ENCODE measurements at places on chromosomes 13 and 19.
A peak's percentile ranks its signal among the peaks of the same experiment; 100 is the strongest.

DNA sequence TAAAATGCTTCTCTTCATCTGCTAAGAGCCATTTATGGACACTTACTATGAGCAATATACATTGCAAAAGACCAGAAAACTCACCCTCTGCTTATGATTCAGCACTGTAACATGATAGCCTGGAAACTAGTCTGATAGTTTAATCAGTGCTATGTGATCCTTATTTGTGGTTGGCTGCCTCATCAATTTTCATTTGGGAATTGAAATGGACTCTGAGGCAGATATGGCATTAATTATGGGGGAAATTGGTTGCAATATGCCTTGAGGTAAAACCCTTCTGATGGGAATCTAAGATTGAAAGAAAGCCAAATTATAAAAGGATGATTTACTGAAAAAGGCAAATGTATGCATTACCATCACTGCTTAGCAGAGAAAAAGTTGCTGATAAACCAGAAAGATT lies 33.5 kb downstream of the FAM216B start:
- no peak for DNase-seq

GRCh38 chr13:111938741-111939665 lies 127.9 kb upstream of the SOX1 start:
- no peak for DNase-seq

DNA sequence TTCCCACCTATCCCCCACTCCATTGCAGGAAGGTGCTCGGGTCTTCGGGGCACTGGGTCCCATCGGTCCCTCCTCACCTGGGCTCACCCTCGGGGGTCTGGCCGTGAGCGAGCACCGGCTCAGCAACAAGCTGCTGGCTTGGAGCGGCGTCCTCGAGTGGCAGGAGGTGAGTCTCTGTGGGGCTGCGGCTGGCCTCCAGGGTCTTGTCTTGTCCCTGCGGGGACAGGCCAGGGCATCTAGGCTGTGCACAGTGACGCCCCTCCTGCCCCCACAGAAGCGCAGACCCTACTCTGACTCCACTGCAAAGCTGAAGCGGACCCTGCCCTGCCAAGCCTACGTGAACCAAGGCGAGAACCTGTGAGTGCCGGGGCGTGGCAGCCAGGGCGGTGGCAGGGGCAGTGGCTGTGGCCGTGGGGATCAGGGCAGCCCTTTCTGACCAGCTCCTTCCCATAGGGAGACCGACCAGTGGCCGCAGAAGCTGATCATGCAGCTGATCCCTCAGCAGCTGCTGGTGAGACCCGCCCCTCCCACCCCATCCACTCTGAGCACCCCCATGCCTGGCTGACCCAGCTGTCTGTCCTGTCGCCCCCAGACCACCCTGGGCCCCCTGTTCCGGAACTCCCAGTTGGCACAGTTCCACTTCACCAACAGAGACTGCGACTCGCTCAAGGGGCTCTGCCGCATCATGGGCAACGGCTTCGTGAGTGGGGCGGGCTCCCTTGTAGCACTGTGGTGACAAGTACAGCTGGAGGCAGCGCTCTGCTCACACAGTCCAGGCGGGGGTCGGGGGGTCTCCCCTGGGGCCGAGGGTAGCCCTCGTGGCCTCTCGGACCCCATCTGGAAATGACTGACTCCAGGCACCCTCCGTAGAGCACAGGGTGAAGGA lies 3.7 kb downstream of the PTOV1 start:
- peak; percentile 2 for DNase-seq

GRCh38 chr13:114034481-114034891 lies 60.6 kb upstream of the C13orf46 start:
- DNase-seq = no peak

DNA sequence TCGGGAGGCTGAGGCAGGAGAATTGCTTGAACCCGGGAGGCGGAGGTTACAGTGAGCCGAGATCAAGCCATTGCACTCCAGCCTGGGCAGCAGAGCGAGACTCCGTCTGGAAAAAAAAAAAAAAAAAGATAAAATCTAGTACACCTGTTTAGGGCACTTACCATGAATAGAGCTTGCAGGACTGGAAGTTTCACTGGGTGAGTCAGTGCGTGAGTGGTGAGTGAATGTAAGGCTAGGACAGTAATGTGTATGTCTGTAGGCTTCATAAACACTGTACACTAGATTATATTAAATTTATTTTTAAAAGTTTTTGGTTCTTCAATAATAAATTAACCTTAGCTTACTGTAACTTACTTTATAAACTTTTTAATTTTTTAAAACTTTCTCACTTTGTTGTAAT lies 22.9 kb downstream of the PPP5C start:
- DNase-seq = no peak

DNA sequence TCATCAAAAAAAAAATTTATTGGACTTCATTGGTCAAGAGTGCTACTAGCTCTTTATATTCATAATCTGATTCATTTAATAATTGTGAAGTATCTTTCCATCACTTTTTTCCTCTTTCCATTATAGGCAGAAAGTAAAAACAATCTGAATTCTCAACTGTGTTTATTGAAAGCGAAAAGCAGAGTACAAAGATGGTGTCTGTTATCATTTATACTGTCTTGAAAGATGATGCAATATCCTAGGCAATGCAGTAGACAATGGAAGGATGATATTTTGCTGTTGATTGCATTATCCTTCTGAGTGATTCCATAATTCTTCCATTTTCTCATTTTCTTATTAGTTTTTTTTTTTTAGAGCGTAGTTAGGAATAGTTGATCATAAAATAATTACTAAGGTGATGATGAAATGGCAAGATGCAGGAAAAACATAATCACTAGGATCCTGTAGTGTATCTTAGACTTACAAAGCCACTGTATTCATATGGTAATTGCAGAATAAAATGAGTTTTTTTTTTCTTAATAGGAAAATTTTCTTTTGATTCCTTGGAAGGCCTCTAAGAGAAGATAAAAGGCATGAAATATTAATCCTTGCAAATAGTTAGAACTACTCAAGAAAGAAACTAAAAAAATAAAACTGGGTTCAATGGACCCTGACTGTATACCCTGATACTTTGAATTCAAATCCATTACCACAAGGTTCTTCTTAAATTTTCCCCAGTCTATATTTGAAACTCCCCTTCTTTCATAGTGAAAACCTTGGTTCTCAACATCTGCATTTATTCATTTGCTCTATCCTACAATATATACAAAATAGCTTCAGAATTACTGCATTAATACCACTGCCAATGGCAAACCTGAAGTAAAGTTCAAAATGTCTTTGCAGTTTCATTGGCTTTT lies 11.6 kb downstream of the URI1 start:
- DNase-seq = no peak

DNA sequence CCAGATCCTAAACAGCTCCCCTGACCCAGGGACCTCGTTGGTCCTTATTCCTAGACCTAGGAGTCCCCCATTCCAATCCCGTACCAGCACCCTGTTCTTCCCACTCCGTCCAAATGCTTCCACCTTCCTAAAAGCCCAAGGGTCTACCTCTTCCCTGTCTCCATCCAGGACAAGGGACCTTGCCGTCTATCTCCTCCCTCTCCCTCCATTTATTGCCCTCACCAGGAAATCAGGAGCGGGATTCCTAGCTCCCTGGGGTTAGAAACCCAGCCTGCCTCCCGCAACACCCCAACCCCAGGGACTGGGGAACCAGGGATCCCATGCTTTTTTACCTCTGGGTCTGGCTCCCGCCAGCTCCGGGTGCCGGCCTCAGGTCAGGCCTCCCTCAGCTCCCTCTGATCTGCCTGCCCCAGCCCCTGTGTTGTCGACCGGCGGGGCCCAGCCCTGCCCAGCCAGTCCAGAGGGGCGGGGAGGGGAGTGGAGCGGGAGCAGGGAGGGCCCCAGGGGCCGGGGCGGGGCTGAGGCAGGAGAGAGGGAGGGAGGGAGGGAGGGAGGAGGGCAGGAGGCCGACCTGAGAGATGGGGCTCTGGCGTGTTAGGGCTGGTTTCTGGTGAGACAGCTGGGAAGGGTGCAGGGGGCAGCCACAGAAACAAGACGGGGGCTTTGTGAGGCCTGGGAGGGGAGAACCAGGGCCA lies at the start of gene B3GNT8:
Gene B3GNT8, minus strand, starts transcription at position 423 of the 695 bp plus-strand sequence. CDS start 596 bp downstream, outside the sequence.
- peak; percentile 67 for DNase-seq

- no peak for DNase-seq
These were observed 3.7 kb upstream of the HSH2D start for GRCh38 chr19:16139752-16140151.

- DNase-seq = no peak
These were observed 3.0 kb upstream of the KMT2B start for GRCh38 chr19:35714601-35715354.

DNA sequence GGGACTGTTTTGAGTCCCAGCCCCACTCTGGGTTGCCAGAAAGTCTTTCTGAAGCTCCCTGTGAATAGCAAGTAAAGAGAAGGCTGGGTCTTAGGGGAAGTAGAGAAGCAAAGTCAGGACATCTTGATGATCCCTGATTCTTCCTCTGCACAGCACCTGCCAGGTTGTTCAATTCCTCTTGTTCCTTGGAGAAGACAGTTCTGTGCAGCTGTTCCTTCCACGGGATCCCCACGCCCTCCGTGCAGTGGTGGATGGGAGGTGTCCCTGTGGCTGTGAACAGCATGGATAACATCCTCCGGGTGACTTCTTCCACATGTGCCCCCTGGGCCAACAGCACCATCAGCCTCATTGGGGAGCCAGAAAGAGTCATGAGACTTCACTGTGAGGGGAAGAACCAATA lies 29.1 kb upstream of the IGLON5 start:
- no peak for DNase-seq

DNA sequence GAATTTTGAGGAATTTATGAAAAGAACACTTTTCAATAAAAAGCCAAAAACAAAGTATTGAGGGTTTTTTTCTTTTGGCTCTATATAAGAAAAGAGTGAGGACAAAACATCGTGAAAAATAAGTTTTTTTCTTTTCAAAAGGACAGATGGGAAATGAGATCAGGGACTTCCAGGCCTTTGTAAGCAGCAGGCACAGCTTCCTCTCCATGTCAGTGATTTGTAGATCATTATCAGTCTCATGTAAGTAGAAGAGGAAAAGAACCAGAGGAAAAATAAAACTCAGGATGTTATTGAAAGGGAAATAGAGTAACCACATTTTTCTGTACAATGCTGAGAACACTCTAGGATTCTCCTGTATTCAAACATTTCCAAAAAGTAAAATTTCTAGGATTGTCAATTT lies 29.9 kb downstream of the DOCK9 start:
- no peak for DNase-seq

GRCh38 chr13:98254513-98254912 lies 77.4 kb upstream of the RNF113B start:
- DNase-seq = no peak

DNA sequence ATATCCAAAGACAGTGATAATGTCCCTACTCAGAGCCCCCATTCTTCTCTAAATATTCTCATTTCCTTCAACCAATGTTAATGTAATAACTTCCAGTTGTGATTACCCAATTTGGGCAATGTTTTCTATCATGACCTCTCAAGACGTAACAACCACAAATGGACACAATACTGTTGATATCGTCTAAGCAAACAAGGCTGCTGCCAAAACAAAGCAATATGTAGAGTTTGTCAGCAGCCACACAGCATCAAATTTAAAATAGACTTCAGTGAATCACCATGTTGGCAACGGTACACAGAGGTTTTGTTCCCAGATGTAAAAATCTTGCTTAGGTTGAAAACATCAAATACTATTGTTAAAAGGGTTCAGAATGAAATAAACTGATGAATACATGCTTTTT lies 205.1 kb downstream of the DACH1 start:
- DNase-seq = no peak

DNA sequence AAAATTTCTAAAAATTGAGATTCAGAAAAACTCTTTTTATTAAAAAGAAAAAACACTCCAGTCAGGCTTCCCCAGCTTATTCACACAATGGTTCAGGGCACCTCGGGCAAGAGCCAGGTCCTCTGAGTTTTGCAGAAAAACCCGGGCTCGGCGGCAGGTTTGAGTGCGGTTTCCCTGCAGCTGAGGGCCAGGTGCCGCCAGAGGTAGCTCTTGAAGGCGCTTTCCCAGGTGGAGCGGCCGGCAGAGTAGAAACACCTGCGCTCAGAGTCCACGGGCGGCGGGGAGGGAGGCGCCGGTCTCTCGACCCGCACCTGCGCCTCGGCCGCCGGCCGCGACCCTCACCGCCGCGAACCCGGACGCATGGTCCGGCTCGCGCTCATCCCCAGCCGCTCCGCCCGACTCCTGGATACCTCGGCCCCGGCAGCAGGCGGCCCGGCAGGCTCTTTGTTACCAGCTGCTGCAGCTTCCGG lies 444 bp downstream of the PROSER1 start:
- DNase-seq = no peak

GRCh38 chr19:42091742-42092141 lies 15.8 kb downstream of the ZNF574 start:
- DNase-seq = no peak

GRCh38 chr13:97506511-97506910 lies 72.5 kb downstream of the RAP2A start:
- DNase-seq = no peak

- no peak for DNase-seq
These were observed 577 bp upstream of the ACP7 start for GRCh38 chr19:39083599-39083982.

DNA sequence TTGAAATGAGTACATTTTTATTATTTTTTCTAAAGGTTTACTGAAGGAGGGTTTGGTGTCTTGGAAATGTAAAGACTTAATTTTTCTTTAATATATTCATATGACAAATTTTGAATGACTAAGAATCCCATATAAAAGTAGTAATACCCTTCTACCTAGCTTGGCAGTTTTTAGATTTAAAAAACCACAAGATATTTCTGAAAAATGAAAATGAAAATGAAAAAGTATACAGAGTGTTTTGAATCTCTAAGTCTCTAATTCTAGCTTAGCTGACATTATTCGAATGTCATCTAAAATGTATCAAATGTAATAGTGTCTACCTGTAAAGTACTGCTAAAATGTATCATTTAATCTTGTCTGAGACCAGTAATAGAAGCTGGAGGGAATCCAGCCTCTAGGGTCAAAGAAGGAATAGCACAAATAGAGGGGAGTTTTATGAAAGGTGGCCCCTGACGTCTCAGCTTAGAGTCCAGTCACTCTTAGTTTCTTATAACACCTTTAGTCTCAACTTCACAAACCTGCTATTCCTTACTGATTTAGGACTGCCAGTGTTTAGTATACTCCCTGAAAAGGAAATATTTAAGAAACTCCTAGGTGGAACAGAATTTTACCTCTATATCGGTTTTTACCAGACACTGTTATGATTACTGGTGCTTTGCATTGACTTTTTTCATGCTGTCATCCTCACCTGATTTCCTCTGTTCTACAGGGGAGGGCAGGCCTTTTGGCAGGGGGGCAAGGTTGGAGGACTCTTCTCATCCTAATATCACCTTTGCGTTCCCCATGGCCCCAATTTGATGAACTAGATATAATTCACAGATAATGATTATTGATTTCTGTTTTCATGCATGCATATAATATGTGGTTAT lies 16.2 kb upstream of the MIR17HG start:
- DNase-seq = no peak

DNA sequence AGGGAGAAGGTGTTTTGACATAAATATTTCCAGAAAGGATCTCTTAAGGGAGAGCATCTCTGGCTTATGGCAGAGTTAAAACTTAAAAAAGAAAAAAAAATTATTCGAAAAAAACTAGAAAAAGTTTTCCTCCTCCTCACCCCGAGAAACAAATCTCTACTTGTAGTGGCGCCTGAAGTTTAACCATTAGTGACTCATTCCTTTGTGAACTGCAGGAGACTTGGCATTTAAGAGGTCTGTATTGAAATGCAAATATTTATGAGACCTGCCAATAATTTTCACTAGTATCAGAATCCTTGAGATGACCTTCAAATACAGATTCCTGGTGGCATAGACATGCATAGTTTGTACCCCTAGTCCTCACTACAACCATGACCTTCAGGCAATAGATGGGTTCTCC lies 64.9 kb upstream of the MED4 start:
- no peak for DNase-seq

GRCh38 chr13:110876609-110877008 lies 38.3 kb downstream of the ANKRD10 start:
- DNase-seq = no peak

- no peak for DNase-seq
These were observed 25.5 kb downstream of the CYP2B6 start for GRCh38 chr19:41016488-41017071.

Data from CD4-positive, alpha-beta T cell treated with Interleukin-6 for 4 hours (primary cell).